WTC11 (cell line): ENCODE measurements at places on chromosomes 13 and 19.

GRCh38 chr13:72194523-72194922 is 327.5 kb upstream of the DACH1 start:
- no peak for DNase-seq

DNA sequence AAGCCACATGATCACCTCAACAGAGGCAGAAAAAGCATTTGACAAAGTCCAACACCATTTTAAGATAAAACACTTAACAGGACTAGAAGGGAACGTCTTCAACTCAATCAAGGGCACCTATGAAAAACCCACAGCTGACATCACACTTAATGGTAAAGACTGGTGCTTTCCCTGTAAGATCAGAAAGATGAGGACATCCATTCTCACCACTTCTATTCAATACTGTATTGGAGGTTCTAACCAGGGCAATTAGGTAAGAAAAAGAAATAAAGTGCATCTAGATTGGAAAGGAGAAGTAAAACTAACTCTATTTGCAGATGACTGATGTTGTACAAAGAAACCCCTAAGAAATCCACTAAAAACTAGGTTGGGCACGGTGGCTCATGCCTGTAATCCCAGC is 11.2 kb upstream of the AKAP8 start:
- DNase-seq, result no peak

DNA sequence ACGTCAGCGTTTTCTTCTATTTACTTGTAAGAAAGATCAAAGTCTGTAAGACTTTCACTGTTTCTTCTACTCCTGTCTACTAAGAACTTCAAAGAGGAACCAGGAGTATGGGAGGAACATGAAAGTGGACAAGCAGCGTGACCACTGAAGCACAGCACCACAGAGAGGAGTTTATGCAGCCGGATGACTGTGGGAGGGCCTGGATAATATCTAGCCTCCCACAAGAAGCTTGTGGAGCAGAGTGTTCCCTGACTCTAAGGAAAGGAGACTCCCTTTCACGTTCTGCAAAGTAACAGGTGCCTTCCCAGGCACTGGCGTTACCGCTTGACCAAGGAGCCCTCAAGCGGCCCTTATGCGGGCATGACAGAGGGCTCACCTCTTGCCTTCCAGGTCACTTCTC is 83.6 kb upstream of the PDCD5 start:
- no peak for DNase-seq

DNA sequence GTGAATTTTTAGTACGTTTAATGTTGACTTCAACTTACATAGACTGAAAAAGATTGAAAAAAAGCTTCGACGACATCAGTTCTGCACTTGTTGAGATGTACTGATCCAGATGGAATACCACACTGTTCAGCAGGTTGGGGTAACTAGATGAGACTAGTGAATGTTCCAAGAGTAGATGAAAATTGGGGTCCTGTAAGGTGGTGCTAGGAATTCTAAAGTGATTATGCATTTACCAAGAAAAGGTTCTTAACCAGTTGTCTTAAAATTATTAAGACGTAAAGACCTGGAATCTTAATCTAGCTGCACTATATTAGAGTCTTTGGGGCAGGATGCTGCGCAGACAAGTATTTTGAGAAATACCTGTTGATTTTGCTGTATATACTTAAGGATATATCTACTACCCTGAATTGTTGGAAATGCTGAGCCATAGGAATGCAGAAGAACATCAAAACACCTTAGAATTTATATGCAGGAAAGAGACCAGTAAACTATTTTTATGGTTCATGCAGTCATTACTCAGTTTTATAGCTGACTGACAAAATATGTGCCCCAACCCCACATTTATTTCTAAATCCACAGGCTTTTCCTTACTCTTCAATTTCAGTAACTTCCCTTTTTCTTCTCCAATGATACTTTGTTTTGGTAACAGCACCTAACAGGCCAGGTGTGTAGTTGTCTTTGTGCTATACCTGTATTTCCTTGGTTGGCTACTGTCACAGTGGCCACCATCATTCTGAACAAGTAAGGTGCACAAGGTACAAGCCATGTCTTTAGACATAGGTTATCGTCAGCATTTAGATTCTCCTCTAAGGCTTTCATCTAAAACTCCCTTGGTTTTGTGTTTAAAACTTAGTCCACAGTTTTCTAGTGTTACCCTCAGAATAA is 8.6 kb downstream of the MIR17HG start:
- no peak for DNase-seq

DNA sequence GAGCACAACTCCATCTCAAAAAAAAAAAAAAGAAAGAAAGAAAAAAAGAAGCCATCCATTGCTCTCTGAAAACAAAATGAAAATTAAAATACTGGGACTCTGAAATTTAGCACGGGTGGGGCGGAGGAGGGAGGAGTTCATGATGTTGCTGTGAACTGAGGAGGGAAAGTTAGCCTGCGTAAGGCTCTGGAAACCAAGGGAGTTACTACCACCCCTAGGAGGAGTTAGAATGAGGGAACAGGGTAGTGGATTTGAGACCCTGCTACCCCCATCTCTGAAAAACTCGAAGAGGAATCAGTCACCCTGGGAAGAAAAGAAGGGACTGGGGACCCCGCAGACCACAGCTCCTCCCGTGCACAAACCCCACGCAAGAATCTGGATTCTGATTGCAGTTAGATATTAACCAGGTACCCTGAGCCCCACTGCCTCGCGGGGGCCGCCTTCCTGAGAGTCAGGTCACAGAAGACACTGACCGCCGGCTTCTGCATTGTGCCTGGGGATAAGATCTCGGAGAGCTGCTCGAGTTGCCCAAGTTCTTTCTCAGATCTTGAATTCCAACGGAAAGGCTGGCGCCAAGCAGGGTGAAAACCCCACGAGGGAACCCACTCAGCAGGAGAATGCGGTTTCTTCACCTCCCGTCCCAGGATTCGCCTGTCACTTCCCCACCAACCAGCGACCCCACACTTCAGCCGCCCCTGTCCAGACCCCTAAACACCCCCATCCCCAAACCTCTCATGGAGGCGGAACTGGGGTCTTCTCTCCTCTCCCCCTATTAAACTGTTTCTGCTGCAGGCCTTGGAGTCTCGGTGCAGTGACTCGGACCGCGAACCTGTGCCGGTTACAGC is 870 bp downstream of the ZNF442 start:
- DNase-seq, result peak; percentile 15

DNA sequence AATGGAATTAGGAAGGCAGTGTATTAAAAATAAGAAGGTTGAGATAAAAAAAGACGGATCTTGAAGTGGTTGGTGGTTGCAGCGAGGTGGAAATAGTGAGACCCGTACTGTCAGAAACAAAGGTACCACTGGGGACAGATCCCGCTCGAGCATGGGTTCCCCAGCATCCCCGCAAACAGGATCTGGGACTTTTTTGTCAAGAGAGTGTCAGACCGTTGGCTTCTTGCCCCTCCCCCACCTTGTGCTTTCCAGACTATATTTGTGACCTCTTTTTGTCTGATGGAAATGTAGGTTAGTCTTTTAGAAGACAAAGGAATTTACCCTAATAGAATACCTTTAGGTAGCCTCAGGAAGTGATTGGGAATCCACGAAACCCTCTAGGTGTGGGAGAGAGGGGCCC is 4.2 kb downstream of the GATAD2A start:
- DNase-seq, result no peak

- no peak for DNase-seq
Observed at GRCh38 chr13:49645451-49645850, 17.1 kb downstream of the ARL11 start.

DNA sequence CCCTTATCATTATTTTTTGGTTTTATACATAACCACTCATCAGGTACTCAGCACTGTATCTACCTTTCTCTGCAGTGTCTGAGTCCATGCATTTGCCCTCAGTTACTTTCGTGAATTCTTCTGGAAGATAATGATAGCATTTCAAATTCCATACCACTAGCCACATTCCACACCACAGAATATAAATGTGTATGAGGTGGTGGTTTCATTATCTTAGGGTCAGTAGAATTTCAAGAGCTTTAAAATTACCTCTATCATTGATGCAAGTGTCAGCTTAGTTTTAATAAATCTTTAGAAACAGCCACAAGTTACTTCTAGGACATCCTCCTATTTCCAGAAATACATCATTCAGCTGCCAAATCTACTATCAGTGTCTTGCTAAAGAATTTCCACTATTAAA is 1578.3 kb downstream of the OLFM4 start:
- no peak for DNase-seq

GRCh38 chr19:15469513-15470297 is 5.4 kb upstream of the RASAL3 start:
- peak; percentile 56 for DNase-seq

DNA sequence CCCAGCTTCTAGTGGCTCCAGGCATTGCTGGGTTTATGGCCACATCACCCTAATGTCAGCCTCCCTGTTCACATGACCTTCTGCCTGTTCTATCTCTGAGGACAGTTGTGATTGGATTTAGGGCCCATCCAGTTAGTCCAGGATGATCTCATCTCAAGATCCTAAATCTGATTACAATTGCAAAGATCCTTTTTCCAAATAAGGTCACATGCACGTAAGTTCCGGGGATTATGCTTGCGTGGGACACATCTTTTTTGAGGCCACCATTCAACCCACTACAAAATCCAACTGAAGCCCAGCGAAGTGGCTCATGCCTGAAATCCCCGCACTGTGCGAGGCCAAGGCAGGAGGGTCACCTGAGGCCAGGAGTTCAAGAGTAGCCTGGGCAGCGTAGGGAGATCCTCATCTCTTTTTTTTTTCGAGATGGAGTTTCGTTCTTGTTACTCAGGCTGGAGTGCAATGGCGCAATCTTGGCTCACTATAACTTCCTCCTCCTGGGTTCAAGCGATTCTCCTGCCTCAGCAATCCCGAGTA is 12.3 kb downstream of the PLD3 start:
- DNase-seq, result no peak

GRCh38 chr19:18611327-18612050 is 1.2 kb upstream of the TMEM59L start:
- peak; percentile 67 for DNase-seq

GRCh38 chr13:85601526-85601925 is 197.7 kb downstream of the SLITRK6 start:
- no peak for DNase-seq

GRCh38 chr13:97454699-97455098 is 20.7 kb downstream of the RAP2A start:
- no peak for DNase-seq

- DNase-seq, result no peak
Observed at GRCh38 chr13:80348750-80349149, 7.8 kb upstream of the SPRY2 start.

DNA sequence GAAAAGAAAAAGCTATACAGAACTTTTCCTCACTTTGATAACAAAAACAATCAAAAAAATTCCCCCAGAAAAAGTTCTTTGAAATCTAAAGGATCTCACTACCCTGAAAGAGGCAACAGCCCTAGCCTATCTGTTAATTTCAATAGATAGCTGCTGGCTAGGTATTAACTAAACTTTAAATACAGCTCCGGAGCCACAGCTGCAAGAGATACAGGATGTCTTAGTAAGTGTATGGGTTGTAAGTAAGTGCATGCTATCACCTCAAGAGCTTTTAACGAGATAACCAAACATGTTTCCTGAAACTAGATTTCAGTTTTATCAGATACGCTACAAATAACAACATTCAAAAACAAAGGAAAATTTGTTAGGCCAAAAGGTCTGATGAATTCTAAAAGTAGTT is 148.4 kb downstream of the KLF12 start:
- DNase-seq, result no peak

DNA sequence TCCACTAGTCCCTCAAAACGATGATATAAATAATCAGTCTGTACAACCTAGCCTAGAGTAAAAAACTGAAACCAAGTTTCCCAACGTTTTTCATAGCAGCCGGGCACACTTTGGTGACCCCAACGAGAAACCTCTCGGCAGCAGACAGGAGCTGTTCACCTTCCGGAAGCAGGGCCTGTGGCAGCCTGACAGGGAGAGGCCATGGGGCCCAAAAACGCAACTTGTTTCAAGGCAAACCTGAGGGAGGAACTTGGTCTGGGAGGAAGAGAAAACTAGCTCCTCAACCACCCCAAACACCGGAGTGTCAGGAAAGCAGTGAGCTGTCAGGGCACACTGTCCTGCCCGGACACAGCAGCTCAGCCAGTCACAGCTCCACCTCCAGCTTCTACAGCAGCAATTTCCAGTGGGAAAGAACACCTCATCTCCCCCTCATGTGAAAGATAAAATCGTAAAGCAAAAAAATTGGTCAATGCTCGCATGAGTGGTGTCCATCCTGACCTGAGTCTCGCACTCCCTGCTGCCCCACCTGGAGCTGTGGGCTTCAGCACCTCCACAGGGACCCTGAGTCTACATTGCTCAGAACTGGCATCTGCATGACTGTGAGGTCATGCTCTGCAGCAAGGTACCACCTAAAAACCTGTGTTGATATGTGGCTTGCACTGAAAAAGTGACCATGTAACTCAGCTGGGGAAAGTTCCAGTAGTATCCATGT is 40.6 kb upstream of the LATS2 start:
- DNase-seq, result no peak

GRCh38 chr13:89610881-89611280 is 1736.6 kb upstream of the MIR17HG start:
- DNase-seq, result no peak

DNA sequence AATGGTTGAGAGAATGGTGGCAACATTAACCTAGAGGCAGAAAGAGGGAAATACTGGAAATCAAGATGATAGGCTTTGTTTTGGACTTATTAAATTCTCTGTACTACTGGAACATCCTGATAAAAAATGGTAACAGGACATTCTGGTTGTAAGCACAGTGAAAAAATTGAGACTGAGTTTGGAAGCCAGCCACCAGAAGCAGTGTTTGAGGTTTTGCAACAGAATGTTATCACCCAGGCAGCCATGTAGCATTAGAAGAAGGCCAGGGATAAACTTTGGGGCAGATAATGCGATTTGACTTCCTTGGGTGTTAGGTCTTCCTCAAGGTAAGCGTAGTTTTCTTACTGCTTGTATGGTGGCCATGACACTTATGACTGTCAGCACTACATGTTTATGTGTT is 307.4 kb downstream of the ATP8A2 start:
- no peak for DNase-seq

- DNase-seq, result no peak
Observed at GRCh38 chr13:109730812-109731335, 55.5 kb downstream of the IRS2 start.

DNA sequence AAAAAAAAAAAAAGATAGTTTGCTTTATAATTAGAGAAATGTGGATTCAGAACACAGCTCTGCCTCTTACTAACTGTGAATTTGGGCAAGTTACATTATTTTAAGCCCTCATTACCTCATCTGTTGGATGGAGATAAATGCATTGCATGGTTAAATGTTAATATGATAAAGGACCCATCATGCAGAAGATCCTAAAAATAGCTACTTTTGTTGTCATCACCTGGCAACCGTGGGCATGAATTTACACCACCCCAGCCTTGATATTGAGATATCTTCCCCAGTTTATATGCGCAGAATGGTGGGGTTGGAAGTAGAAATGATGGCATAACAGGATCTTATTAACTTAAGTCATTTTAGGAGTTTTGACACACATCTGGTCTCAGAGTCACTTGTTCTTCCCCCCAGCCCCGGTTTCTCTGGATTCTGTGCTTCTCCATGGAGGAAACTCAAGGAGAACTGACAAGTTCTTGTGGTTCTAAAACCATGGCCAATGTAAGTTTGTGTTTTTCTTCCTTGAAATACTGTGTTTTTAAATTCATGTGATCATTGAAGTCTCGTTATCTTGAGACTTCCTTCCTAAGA is 8.9 kb downstream of the ZNF546 start:
- no peak for DNase-seq
